Hypothalamus (tissue), 51 donors: ENCODE measurements at places on chromosomes 12 and 14.

- no peak for DNase-seq
Measured at GRCh38 chr12:51593539-51593938, 2.5 kb downstream of the SCN8A start.

- DNase-seq: no peak
Measured at GRCh38 chr14:83301791-83302190, 1768.1 kb upstream of the SEL1L start.

GRCh38 chr12:116497051-116497591 lies 62.1 kb upstream of the MAP1LC3B2 start:
- DNase-seq: no peak

GRCh38 chr12:81963636-81964035 lies 204.5 kb upstream of the PPFIA2 start:
- DNase-seq: no peak

- no peak for DNase-seq
Measured at GRCh38 chr12:129193263-129193871, 340.1 kb downstream of the GLT1D1 start.

- DNase-seq: no peak
Measured at GRCh38 chr14:68841016-68841809, 48.3 kb upstream of the ZFP36L1 start.

- DNase-seq: no peak
Measured at GRCh38 chr12:111453071-111453989, 47.6 kb downstream of the SH2B3 start.

DNA sequence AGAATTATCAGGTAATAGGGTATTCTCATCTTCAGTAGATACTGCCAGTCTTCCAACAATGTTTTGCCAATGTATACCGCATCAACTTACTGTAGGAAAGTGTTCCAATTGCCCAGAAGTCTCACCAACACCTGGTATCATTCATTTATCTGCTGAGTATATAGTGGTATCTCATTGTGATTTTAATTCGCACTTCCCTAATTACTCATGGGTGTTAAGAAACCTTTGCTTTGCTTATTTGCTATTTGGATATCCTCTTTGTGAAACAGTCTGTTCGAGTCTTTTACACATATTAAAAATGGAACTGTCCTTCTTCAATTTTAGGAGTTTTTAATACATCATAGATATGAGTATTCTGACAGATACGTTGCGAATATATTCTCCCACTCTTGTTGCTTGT lies 6.1 kb downstream of the TM7SF3 start:
- no peak for DNase-seq

GRCh38 chr12:19003141-19003540 lies 126.4 kb upstream of the PLEKHA5 start:
- no peak for DNase-seq

DNA sequence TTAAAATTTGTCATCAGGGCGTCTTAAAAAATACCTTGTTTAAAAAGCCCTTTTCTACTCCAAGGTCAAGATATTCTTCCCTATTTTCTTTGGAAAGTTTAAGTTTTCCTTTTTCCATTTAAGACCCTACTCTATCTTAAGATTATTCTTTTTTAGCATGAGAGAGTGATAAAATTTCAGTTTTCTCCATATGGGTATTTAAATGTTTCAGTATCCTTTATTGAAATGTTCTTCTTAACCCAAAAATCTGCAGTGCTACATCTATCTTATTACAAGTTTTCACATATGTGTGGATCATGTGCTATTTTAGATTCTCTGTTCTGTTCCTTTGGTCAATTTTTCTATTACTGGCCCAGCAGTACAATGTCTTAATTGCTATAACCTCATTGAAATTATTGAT lies 202.2 kb downstream of the TTC6 start:
- no peak for DNase-seq

GRCh38 chr14:94484481-94484880 lies 8.5 kb upstream of the SERPINA9 start:
- no peak for DNase-seq

GRCh38 chr14:23085458-23085857 lies 9.5 kb downstream of the ACIN1 start:
- DNase-seq: no peak

- DNase-seq: no peak
Measured at GRCh38 chr14:68208626-68209317, 389.2 kb downstream of the RAD51B start.

- no peak for DNase-seq
Measured at GRCh38 chr14:42469637-42470426, 863.2 kb downstream of the LRFN5 start.

DNA sequence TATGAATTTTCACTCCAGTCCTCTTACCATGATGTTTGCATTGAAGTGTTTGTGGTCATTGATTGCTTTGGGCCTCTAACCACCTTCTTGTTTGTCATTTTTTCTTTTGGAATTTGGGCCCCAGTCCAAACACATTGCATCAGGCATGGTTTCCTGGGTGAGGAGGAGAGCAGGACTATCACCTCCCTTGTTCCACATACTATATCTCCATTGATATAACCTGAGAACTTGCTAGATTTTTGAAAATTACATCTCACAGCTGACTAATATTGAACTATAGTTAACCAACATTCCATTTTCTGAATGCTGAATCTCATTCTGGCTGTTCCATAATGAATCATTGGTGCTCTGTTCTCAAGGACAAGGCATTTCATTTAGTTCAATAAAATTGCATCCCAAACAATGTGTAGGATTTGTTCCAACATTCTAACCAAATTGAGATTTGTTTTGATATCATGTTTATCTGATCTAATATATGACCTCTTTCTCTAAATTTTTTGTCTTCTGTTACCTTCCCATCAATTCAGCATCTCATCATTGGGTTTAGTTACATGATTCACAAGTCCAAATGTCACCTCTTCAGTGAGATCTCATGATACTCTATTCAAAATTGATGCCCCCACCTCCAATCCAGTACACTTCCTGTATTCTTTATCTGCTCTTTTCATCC lies 329.0 kb downstream of the ZFP36L1 start:
- DNase-seq: no peak

DNA sequence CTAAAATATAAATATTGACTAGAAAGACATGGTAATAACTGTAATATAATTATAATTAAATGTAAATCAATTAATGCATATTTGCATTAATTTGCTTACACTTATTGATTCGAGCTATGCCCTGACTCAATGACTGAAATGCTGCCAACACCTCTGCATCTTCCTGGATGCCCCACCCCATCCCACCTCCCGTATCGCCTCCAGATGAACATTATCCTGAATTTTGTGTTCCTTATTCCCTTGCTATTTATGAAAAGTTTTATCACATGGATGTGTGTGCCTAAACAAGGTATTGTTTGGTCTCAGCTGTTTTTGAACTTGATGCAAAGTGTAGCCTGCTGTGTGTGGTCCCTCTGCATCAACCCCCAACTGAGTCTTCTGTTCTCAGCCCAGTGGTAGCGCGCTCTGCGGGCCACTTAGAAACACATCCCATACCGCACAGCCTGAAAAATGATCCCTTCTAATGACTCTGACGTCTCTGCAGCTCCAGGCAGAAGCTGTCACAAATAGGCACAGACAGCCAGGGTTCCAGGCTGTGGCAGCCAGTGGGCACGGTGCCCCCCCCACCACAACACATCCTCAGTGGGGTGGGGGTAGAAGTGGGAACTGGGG lies 96.5 kb downstream of the PRMT8 start:
- DNase-seq: no peak

DNA sequence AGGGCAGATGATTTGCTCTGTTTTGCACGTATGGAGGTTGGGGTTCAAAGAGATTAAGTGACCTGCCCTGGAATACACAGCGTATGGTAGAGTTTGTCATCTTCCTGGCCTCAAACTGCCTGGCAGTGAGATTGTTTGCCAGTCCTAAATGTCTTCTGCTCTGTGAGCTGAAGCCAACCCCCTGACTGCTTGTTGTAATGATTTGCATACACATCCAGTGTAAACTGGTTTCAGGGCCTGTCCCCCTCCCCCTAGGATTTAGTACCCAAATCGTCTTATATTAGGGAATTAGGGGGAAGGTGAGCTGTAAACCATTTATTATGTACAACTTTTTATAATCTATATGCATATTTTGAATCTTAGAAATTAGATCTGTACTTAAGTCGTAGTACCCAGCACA lies 38.4 kb downstream of the AKAP3 start:
- no peak for DNase-seq

GRCh38 chr12:68138480-68138879 lies 21.1 kb downstream of the IFNG start:
- DNase-seq: no peak

DNA sequence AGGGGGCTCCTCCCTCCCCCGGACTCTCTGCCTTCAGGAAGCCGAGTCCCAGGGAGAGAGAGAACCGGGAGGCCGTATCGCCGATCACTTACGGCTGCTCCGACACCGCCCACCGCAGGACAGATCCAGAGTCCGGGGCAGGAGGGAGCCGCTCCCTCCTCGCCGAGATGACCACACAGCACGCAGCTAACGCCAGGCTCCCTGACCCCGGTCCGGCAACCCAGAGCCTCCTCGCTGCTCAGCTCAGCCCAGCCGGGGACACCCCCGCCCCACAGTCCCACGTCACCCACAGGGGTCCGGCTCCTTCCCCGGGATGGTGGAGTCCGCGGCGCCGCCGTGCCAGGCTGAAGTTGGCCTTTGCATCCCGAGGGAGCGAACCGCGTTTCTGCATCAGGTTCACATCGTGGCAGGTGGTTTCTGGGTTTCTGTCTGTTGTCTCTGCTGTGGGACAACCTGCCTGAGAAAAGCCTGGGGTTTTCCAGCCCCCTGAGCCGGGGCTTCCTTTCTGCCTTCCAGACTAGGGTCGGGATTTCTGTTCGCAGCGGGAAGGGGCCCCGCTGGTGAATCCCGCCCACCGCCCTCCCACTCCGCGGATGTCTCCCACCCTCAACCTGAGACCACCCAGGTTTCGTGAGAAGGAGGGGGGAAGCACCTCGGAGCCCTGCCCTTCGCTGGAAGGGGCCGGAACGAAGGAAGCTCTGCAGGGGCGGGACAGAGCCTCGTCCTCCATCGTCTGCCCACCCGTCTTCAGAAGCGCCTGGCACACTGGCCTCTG lies 61.2 kb downstream of the NOC4L start:
- no peak for DNase-seq

GRCh38 chr12:127381043-127381668 lies 885.8 kb upstream of the TMEM132C start:
- DNase-seq: peak; percentile 23

DNA sequence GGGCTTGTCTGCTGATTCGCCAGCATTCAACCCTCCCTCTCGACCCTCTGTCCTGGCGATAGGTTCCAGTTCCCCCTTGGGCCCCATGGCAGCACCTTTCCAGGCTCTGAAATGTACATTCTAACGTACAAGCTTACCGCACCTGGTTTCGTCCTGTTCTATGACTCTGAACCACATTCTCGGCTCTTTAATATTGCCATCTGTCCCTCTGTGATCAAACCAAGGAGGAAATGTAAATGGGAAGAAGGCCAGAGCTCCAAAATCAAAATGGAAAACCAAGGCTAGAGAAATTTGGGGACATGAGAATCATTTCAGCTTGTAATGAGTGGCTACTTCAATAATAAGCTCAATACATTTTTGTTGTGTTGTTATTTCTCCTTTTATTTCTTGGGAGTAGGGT lies 117.2 kb downstream of the TTC7B start:
- DNase-seq: no peak

DNA sequence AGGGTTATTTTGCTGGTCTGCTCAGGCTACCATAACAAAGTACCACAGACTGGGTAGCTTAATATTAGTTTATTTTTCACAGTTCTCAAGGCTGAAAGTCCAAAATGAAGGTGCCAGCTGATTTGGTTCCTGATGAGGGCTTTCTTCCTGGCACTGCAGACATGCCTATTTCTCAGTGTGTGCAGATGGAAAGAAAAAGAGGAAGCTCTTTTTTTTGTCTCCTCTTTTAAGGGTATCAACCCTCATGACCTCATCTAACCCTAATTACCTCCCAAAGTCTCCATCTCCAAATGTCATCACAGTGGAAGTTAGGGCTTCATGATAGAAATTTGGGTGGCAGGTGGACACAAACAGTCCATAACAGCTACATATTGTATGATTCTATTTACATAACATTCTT lies 25.0 kb upstream of the POLR3B start:
- no peak for DNase-seq

DNA sequence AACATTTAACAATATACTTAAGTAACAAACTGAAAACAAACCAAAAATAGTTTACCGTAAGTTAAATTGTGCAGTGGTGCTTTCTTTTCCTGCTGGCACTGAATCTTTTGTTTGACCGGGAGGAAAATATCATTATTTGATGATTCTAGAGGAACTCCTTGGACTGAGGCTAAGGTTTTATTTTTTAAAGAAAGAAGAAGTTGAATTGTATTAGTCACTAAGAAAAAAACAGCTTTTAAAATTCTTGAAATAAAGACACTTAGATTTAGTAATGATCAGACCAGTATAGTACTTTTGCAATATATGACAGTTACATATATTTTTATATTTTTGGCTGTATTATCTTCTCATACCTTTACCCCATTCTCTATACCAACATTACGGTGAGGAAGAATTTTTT lies 10.3 kb downstream of the MIS18BP1 start:
- no peak for DNase-seq

DNA sequence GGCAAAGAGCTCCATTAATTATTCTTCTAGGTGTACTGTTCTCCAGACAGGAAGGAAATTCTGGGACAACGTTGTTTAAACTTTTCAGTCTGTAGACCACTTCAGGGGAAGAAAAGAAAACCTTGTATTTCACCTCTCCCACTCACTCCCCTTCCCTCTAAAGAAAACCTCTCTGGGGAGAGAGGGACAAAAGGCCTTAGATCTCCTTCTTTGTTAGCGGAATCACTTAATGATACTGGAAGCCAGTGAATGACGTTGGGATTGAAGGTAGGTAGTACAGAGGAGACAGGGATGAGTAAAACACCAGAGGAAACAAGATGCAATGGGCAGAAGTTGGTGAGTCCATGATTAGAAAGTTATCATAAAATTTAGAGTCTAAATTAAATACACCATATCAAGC lies 38.7 kb upstream of the SGPP1 start:
- DNase-seq: no peak

GRCh38 chr14:99682809-99683618 lies 1.1 kb upstream of the CYP46A1 start:
- peak; percentile 53 for DNase-seq

DNA sequence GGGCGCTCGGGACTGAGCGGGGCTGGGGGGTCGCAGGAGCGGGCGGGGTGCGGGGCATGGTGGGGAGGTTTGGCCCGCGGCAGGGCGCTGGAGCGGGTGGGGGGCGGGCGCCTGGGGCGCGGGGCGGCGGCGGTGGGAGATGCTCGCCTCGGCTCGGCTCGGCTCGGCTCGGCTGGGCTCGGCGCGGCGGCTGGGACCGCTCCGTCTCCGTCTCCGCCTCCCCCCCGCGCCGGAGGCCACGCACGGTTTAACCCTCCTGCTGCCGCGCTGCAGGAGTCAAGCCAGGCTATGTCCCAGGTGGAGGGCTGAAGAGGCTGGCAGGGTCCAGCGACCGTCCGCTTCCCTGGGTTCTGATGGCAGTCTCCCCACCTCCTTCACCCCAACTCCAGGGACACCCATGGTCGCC lies at the start of gene PIANP:
PIANP (minus strand) TSS at position 170 of the 406 bp plus-strand sequence. CDS start 2,754 bp downstream, outside the sequence.
- DNase-seq: no peak

- DNase-seq: no peak
Measured at GRCh38 chr14:64733899-64734298, 29.7 kb downstream of the PLEKHG3 start.

DNA sequence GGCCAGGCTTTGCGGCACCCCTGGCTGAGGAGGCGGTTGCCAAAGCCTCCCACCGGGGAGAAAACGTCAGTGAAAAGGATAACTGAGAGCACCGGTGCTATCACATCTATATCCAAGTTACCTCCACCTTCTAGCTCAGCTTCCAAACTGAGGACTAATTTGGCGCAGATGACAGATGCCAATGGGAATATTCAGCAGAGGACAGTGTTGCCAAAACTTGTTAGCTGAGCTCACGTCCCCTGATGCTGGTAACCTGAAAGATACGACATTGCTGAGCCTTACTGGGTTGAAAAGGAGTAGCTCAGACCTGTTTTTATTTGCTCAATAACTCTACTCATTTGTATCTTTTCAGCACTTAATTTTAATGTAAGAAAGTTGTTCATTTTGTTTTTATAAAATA lies 9.9 kb downstream of the DYRK2 start:
- no peak for DNase-seq
